ENCODE measurements at places on chromosomes 2 and 18. TPM values are rescaled to one million over a fixed set of nuclear protein-coding genes. Genes with fewer than 3 reads are reported as not detected.

The MAP4K4 gene
- total RNA-seq: 131 TPM

DNA sequence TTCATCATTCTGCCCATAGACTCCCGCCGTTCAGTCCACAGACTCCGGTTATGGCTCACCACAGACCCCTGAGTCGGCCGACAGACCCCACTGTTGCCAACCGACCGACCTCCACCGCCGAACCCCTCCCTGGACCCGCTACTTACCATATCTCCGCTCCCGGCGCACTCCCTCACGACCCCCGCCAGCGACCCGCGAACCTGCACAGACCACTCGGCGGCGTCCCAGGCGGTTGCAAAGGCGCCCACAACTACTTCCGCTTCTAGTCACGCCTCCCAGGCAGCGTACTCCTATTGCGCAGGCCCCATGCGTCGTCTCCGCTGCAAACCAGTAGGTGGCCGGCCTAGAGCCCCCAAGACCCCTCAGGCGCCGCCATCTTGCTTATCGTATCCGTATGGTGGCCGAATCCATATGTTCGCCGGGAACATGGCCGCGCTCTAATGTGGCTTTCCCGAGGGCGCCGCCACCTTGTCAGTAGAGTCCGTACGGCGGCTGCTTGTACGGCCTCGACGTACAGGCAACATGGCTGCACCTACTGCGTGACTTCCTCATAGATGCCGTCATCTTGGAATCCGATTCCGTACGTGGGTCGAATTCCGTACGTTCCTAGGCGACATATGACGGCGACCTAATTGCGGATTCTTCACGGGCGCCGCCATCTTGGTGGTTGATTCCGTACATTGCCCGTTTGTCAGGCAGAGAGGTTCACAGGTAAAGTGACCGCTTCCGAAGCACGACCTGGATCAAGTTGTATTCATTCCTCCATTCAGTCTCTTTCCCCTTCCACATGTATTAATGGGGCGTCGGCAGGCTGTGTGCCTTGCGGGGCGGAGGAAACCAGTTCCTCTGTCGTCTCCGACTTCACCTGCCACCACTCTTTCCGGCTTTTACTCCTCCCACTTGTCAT, at the start of gene CXXC1:
TSS of gene CXXC1 (minus strand) at position 252 of the 907 bp plus-strand sequence. CDS start at position 149, 103 bp downstream.
- no peaks in the 10 kb centered on the region for H3K27me3 ChIP-seq
- H3K27ac ChIP-seq: peak within 1 kb of the TSS; percentile 98
- H3K4me3 ChIP-seq: peak within 1 kb of the TSS; percentile 66
- no peaks in the 10 kb centered on the region for H3K4me1 ChIP-seq
- peak; percentile 100 for DNase-seq

GRCh38 chr2:39743269-39743776, 35.7 kb downstream of the THUMPD2 start:
- peaks cover 29% of the 10 kb centered on the region for H3K36me3 ChIP-seq
- no peak overlapping the region for H3K4me3 ChIP-seq
- H3K27me3 ChIP-seq: no peaks in the 10 kb centered on the region
- H3K4me1 ChIP-seq: peaks cover 11% of the 10 kb centered on the region
- DNase-seq: no peak
- H3K27ac ChIP-seq: no peak overlapping the region

DNA sequence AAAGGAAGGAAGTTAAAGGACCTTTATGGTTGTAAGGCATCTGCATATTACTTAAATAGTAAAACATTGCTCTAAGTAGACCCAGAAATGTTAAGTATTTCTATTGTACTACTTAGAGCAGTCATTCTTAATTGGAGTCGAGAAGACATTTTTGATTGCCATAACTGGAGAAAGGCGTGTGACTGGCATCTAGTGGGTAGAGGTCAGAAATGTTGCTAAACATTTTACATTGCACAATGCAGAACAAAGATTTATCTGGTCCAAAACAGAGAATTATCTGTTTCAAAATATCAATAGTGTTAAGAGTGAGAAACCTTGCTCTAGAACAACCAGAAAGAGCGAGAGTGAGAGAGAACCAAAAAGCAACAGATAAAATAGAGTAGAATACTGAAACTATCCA, 23.3 kb upstream of the ROCK1 start:
- no peak overlapping the region for H3K27ac ChIP-seq
- H3K27me3 ChIP-seq: no peaks in the 10 kb centered on the region
- H3K4me3 ChIP-seq: no peak overlapping the region
- H3K4me1 ChIP-seq: no peaks in the 10 kb centered on the region

Data from cardiac muscle cell (in vitro differentiated cells and primary cell).